ENCODE measurements at places on chromosomes 1 and 21.
A peak's percentile ranks its signal among the peaks of the same experiment; 100 is the strongest.

- DNase-seq = no peak
Measured at GRCh38 chr1:201384406-201384782, 6.9 kb upstream of the TNNT2 start.

GRCh38 chr1:62433861-62434617, 2.8 kb upstream of the USP1 start:
- DNase-seq = no peak

DNA sequence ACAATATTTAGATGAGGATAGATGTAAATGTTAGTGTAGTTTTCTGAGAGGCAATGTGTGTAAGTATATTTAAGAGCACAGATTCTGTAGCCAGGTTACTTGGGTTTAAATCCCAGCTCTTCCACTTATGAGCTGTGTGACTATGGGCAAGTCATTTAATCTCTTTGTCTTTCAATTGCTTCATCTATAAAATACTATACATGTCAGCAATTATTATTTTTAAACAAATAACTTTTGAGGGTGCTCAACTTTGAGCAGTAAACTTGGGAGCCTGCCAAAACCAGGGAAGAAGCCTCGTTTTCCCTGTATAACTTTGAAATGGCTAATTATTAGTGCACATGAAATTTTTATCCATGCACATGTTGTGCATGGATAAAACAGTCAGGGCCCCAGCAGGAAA, 222.8 kb downstream of the FOXD2 start:
- no peak for DNase-seq

GRCh38 chr21:45541221-45542039, 810 bp downstream of the SLC19A1 start:
- DNase-seq = peak; percentile 40

GRCh38 chr1:246138781-246139180, 368.3 kb downstream of the SMYD3 start:
- DNase-seq = no peak

DNA sequence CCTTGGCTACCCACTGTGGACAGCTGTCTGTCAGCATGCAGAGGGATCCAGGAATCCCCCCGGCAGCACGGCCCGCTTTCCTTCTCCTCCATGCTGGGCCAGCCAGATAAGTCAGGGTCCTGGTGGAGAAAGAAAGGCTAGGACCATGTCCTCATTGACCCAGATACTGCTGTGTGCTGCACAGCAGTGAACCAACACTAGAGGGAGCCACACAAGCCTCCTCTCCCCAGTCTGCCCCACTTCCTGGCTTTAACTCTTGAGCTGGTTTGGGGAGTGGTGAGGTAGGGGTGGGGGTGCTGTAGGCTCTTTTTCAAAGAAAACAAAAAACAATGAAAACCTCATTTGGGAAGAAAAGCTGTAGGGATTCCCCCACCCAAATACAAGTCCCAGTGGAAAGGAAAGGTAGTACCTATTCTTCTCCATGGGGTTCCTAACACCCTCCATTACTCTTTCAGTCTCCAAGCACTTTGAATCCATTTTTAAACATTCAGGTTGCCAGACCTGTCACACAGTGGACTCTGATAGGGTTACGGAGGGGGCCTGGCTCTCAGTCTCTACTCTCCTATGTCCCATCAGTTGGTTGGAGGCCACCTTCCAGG, 84.9 kb upstream of the CD1D start:
- no peak for DNase-seq

- no peak for DNase-seq
Measured at GRCh38 chr1:168833362-168833761, 104.4 kb upstream of the DPT start.

DNA sequence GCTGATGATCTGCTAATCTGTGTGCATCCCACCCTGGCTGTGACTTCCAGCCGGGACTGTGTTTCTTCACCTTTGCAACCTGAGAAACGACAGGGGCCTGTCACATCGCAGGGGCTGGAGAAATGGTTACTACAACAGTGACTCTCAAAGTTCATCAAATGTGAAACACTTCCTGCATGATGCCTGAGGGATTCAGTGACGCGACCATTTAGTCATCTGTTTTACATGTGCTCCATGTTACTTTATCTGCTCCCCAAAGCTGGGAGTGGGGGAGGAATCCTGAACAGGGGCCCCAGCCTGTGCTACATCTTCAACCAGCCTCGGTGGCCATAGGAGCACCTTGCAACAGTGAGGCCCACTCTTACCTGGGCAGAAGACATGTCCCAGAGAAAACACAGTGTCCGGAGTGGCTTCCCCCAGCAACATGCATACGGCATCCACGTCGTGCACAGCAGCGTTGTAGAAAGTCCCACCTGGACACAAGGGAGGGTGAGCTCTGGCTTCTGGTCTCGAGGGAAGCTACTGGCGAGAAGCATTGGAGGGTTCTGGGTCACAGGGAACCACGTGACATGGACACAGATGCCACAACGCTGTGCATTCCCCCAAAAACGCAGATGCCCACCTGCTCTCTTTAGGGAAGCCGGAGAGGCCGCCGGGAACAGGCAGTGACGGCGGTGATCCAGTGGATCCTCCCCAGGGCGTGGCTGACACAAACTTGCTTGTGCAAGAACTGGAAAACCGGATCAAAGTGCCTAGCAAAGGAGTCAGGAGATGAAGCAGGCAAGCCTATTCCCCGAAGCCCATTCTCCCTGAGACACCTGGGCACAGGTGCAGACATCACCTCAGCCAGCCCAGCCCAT, 9.6 kb upstream of the CCDC27 start:
- no peak for DNase-seq

- no peak for DNase-seq
Measured at GRCh38 chr1:34212673-34213072, 36.0 kb downstream of the C1orf94 start.

GRCh38 chr1:160739098-160739511, at the start of gene SLAMF7:
Gene SLAMF7, plus strand, starts transcription at chr1:160739247. Its CDS starts 55 bp downstream, at chr1:160739302.
- no peak for DNase-seq

- DNase-seq = no peak
Measured at GRCh38 chr1:32470431-32470830, 5.6 kb downstream of the ZBTB8B start.

DNA sequence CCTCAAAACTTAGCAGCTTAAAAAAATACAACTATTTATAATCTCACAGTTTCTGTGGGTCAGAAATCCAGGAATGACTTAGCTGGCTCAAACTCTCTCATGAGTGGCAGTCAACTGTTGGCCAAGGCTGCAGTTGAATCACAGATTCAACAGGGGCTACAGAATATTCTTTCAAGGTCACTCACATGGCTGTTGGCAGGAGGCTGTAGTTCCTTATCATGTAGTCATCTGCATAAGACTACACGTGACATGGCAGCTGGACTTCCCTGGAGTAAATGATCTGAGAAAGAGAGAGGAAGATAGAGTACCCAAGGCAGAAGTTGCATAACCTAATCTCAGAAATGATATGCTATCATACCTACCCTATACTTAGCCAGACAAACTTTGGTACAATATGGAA, 75.2 kb upstream of the TSPAN2 start:
- DNase-seq = no peak

DNA sequence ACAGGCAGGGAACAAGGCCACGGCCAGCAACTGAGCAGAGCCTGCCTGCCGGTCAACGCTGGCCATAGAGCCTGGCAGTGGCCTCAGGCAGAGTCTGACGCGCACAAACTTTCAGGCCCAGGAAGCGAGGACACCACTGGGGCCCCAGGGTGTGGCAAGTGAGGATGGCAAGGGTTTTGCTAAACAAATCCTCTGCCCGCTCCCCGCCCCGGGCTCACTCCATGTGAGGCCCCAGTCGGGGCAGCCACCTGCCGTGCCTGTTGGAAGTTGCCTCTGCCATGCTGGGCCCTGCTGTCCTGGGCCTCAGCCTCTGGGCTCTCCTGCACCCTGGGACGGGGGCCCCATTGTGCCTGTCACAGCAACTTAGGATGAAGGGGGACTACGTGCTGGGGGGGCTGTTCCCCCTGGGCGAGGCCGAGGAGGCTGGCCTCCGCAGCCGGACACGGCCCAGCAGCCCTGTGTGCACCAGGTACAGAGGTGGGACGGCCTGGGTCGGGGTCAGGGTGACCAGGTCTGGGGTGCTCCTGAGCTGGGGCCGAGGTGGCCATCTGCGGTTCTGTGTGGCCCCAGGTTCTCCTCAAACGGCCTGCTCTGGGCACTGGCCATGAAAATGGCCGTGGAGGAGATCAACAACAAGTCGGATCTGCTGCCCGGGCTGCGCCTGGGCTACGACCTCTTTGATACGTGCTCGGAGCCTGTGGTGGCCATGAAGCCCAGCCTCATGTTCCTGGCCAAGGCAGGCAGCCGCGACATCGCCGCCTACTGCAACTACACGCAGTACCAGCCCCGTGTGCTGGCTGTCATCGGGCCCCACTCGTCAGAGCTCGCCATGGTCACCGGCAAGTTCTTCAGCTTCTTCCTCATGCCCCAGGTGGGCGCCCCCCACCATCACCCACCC, at the start of gene TAS1R3:
Gene TAS1R3, plus strand, starts transcription at position 213 of the 898 bp plus-strand sequence. Its CDS starts 66 bp downstream, at position 279.
- no peak for DNase-seq

- DNase-seq = no peak
Measured at GRCh38 chr1:12244585-12244984, 14.8 kb downstream of the VPS13D start.

DNA sequence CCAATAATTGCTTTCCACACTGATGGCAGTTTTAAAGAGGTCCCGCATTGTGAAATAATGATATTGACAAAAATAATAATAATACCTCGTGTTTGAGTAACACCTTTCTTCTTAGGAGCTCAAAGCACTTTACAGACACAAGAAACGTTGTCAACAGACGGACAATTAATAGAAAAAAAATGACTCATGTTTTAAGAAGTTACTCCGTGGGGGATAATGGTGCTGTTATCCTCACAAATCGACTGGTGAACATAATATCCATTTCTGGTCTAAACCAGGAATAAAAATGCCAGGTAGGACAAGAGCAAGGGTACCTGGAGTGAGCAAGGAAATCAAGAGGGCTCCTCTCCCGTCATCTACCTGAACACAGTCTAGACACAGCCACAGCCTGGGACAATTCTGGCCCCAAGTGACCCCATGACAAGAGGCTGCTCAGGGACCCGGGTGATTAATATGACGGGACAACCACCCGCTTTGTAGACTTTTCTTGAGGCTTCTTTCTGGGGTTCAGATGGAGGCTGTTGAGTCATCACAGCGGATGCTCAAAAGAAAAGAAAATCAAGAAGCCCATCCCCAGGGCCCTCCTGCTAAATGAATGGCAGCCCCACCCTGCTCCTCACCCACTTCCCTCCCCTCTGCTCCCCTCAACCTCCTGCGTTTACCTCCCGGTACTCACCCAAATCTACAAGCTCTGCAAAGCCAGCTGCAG, 146.2 kb upstream of the IRF2BP2 start:
- DNase-seq = no peak

DNA sequence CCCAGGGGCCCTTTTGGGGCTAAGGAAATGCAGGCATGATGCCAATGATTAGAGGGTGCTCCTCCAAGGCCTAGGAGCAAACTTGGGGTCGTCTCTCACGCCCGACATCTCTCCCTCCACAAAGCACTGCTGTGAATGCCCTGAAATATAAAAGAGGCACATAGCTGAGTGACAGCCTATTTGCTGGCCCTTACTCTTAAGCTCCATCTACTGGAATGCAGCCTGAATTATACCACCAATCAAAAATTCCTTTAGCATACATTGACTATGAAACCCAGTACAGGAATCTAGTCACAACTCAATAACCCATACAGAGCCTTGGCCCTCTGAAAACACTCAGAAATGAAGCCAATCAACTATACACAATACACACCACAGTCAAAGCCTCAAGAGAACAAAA, 105.5 kb downstream of the LRIG2 start:
- no peak for DNase-seq

DNA sequence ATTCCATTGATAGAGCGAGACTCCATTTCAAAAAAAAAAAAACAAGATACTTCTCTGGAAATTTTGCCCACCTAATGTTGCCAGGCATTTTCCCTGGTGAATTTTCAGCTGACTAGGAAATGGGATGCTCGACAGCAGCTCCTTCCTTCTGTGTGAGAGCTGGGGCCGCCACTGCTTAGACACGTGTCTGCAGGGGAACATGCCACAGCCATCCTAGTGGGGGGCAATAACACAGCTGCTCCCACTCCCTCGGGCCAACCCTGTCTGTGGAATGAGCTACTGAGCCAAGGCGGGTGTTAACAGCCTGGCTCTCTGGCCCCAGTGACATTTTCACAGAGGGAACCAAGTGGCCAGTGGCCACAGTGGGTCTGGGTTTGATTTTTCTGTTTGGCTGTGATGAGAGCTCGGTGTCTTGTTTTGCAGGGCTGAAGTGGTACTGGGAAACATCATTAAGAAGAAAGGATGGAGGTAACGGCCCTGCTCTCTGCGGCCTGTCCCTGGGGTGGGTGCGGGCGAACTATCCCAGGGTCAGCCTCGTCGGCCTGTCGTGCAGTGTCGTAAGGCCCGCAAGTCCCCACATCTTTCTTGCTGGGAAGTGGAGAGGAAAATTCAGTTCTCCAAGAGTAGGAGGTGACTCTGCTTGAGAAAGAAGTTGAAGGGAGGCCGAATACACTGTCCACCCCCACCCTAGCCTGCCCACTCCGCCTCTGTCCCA, 39.2 kb downstream of the KCNAB2 start:
- DNase-seq = no peak

DNA sequence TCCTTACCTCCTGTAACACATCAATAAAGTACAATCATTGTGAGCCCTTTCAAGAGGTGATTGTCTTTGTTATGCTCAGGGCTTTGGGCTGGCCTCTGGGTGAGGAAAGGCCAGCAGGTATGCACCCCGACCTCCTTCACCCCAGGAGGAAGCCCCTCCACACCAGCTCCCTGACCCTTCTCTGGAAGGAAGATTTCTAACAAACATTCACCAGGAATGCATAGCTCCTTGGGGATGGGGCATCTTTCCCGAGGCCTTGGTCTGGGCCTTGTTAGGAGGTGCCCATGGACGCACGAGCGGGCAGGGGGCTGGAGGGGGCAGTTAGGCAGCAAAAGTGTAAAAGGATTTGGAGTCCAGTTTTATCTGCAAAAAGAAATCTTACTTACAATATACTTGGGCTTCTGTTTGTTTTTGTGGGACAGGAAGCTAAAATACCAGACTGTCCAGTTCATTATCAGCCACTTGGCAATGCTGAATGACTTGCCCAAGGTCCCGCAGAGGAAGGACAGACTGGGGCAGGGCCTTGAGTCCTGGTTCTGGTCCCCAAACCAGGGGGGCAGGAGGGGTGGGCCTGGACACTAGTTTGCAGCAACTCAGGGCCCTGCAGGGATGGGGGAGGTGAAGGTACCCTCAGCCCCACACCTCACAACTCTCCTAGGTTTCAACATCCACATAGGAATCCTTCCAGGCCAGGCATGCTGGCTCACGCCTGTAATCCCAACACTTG, 10.1 kb downstream of the ZC3H12A start:
- no peak for DNase-seq

- DNase-seq = no peak
Measured at GRCh38 chr1:18573170-18573569, 57.5 kb upstream of the PAX7 start.

DNA sequence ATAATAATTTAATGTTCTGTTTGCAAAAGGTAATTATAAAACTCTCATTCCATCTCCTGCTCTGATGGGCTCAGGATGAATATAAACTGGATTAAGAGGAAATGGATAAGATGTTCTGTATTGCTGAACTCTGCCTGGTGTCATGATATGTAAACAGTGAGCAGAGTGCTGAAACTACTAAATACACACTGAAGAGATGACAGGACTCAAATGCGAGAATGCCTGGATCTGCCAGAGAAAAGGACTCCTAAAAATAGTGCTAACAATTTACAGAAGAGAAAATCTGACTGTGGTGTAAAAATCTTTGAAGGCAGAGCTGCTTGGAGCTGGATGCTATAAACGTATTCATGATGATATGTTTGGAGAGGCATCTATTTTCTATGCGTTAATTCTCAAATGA, 303.2 kb downstream of the RWDD3 start:
- DNase-seq = no peak

GRCh38 chr1:180213401-180214170, 16.5 kb upstream of the LHX4 start:
- no peak for DNase-seq

GRCh38 chr1:169511316-169512005, 25.7 kb upstream of the SLC19A2 start:
- peak; percentile 56 for DNase-seq

All from NCI-H446 treated with DMSO at 0.1 percent for 48 hours (cell line).